ENCODE measurements at places on chromosomes 3 and 15. TPM values are rescaled to one million over a fixed set of nuclear protein-coding genes. Genes with fewer than 3 reads are reported as not detected.
A peak's percentile ranks its signal among the peaks of the same experiment; 100 is the strongest.

- no peaks in the 10 kb centered on the region for H3K27me3 ChIP-seq
- H3K4me1 ChIP-seq, result peaks cover 35% of the 10 kb centered on the region
- no peak overlapping the region for H3K4me3 ChIP-seq
- peak overlapping the region; percentile 51 for H3K27ac ChIP-seq
- no peaks in the 10 kb centered on the region for H3K36me3 ChIP-seq
Measured at GRCh38 chr3:170811928-170812591, 57.9 kb downstream of the RPL22L1 start.

DNA sequence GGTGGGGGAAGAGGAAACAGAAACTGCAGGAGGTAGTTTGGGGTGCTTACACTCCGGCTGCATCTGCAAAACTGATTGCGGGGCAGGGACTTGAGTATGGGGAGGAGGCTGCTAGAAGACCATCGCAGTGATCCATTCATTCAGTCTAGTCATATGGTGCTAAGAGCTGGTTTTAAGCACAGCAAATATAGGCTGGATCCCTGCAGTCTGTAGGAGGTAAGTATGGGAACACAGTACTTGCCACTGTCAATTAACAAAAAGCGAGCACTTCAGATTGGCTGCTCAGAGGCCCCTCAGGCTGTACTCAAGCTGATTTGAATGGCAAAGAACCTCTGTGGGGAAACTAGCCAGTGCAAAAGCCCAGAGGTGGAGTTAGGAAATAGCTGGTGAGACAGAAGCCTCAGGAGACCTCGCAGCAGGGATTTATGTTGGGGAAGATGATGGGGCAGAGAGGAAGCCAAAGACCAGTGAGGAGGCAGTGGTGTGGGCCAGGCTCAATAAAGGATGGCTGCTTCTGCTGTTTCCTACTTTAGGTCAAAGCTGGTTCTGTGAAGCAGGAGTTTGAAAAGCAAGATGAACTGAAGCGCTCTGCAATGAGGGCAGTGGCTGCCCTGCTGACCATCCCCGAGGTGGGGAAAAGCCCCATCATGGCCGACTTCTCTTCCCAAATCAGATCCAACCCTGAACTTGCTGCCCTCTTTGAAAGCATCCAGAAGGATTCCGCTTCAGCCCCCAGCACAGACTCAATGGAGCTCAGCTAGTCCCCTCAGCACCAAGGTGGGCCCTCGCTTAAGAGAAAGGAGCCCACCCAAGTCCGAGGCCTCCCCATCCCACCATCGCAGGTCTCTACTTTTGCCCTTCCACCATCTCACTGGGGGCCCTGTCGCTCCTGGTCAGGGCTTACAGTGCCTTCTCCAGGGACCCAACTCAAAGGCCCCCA is 7.9 kb downstream of the RPL32 start:
- H3K27me3 ChIP-seq, result no peaks in the 10 kb centered on the region
- peaks cover 41% of the 10 kb centered on the region for H3K36me3 ChIP-seq
- DNase-seq, result no peak
- H3K4me3 ChIP-seq, result no peak overlapping the region

DNA sequence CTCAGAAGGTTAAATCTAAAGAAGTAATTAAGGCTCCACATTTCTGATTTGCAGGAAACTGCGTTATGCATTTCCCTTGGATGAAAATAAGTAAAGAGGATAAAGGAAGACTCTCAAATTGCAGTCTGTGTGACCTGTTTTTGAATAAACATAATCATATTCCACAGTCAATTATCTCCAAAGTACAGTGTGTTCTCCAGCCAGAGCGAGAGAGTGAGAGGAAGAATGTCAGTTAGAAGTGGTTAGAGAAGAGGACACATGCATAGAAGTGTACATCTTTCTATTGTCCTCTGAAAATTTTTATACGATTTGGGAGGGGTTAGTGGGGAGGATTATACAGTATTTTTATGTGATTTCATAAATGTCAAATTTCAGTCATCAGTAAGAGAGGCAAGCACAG is 487.1 kb downstream of the LPP start:
- H3K36me3 ChIP-seq, result no peaks in the 10 kb centered on the region
- no peak overlapping the region for H3K4me3 ChIP-seq
- H3K27ac ChIP-seq, result no peak overlapping the region
- no peaks in the 10 kb centered on the region for H3K27me3 ChIP-seq

GRCh38 chr15:72451224-72451623 is 22.9 kb upstream of the ARIH1 start:
- DNase-seq, result no peak
- peaks cover 3% of the 10 kb centered on the region for H3K27me3 ChIP-seq
- no peaks in the 10 kb centered on the region for H3K4me1 ChIP-seq
- H3K36me3 ChIP-seq, result no peaks in the 10 kb centered on the region

DNA sequence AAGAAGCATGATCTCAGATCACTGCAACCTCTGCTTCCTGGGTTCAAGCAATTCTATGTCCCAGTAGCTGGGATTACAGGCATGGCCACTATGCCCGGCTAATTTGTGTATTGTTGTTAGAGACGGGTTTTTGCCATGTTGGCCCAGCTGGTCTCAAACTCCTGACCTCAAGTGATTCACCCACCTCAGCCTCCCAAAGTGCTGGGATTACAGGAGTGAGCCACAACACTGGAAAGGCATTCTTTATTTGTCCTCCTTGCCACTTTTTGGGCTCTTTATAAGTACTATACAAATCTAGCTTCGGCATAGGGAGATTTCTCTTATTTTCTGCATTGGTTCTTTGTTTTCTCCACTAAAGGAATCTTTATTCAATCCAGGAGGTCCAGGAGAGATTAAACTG is 18.6 kb downstream of the CMTM8 start:
- no peaks in the 10 kb centered on the region for H3K36me3 ChIP-seq
- no peak overlapping the region for H3K27ac ChIP-seq
- H3K4me1 ChIP-seq, result no peaks in the 10 kb centered on the region
- H3K4me3 ChIP-seq, result no peak overlapping the region
- no peaks in the 10 kb centered on the region for H3K27me3 ChIP-seq

- H3K27me3 ChIP-seq, result no peaks in the 10 kb centered on the region
- H3K36me3 ChIP-seq, result no peaks in the 10 kb centered on the region
- H3K4me1 ChIP-seq, result peaks cover 9% of the 10 kb centered on the region
- H3K27ac ChIP-seq, result peak overlapping the region; percentile 54
- H3K4me3 ChIP-seq, result no peak overlapping the region
Measured at GRCh38 chr3:120641696-120642246, 40.3 kb downstream of the HGD start.

DNA sequence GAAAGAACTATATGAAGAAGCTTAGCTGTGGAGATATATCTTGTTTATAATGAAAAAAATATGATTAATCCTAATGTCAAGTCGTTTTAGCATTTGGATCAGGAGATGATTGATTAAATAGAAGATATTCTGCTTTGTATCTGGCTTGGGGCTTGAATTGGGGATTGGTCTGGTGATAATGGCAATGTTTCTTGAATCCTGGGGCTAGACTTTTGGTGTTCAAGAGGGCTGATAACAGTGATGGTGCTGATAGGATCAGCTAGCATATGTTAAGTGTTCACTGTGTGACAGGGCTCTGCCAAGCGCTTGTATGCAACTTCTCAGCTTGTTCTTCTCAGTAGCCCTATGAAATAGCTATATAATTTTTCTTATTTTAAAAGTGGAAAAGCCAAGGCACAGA is 20.2 kb downstream of the CNOT10 start:
- H3K4me3 ChIP-seq, result no peak overlapping the region
- H3K27me3 ChIP-seq, result no peaks in the 10 kb centered on the region
- H3K4me1 ChIP-seq, result no peaks in the 10 kb centered on the region
- no peak overlapping the region for H3K27ac ChIP-seq
- DNase-seq, result no peak

MORC1 gene
- not detected for total RNA-seq

BMF gene
- 13.9 TPM for total RNA-seq

VIPR1 gene
- 3.8 TPM for total RNA-seq

HYAL2 gene
- 279 TPM for total RNA-seq

Measured in endothelial cell of umbilical vein (primary cell).